Activated naive CD4-positive, alpha-beta T cell treated with anti-CD3 and anti-CD28 coated beads for 36 hours (primary cell): ENCODE measurements at places on chromosomes 11 and 22. TPM values are rescaled to one million over a fixed set of nuclear protein-coding genes. Genes with fewer than 3 reads are reported as not detected.

The APOBEC3B gene
- total RNA-seq = 5.5 TPM

The RFPL2 gene
- total RNA-seq = not detected

The ACRV1 gene
- not detected for total RNA-seq

- DNase-seq = peak; percentile 94
- H3K4me1 ChIP-seq = peaks cover 56% of the 10 kb centered on the region
- peaks cover 58% of the 10 kb centered on the region for H3K36me3 ChIP-seq
- H3K4me3 ChIP-seq = peak overlapping the region; percentile 97
- peak overlapping the region; percentile 99 for H3K27ac ChIP-seq
Observed at GRCh38 chr11:64207256-64208085, 950 bp downstream of the FERMT3 start.

DNA sequence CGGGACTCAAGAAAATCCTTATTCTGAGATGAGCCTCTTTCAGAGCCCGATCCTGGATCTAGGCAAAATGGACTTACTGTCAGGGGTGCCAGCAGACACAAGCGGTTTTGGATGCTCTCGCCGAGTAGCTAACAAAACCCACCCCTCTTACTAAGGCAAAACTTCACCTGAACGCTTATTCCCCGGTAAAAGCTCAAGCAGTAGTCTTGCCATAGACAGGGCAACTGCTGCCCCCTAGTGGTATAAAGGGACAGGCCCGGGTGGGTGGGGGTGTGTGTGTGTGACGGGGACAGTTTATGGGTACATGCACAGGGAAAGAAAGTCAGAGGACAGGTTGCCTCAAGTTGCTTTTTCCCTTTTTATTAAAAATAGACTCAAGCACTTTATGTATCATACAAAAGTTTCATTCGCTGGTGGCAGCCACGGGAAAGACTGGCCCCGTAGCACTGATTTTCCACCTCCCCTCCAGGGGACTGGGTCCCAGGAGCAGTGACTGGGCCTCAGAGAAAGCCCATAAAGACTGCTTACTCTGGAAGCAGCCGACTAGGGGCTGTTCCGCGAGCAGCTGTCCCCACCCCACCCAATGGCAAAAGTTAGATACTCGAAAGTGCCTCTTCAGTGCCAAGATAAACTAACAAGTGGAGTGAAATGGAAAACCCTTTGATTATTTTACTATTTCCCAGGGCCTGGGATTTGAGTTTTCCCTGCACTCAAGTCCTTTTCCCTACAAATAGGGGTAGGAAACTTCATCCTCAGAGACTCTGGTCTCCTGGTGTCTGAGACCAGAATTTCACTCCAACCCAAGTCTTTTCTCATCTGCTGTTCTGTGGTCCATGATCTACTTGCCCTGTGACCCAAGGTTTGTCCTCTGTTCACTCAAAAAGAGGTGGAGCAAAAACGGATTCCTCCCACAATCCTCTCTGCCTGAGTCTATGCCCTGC is 4.7 kb downstream of the YPEL4 start:
- H3K4me1 ChIP-seq = peaks cover 35% of the 10 kb centered on the region
- H3K36me3 ChIP-seq = no peaks in the 10 kb centered on the region
- H3K27ac ChIP-seq = no peak overlapping the region
- H3K27me3 ChIP-seq = peaks cover 39% of the 10 kb centered on the region
- DNase-seq = peak; percentile 94
